ENCODE measurements at places on chromosomes 6 and 20. TPM values are rescaled to one million over a fixed set of nuclear protein-coding genes. Genes with fewer than 3 reads are reported as not detected.

GJA1 gene
- not detected for total RNA-seq

HACE1 gene
- 7.1 TPM for total RNA-seq

MOXD1 gene
- total RNA-seq, result 3.2 TPM

CDH4 gene
- not detected for total RNA-seq

DNA sequence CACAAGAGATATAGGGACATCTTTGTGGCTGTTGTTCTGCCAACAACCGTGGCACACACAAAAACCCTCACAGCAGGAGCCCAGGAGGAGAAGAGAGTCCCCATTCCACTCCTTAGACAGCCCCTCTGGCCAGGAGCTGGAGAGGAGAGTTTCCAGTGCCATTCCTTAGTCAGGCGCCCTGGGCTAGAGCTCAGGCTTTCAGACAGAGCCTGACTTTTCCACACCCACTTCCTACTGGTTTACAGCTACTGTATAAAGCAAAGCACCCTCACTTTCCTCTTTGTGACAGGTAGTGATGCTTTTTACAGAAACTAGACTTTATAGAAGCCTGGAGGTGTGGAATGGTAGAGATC is 145.9 kb downstream of the SYCP2 start:
- no peak for DNase-seq

GRCh38 chr6:15872241-15873103 is 209.6 kb upstream of the DTNBP1 start:
- no peak for DNase-seq

- DNase-seq, result no peak
These were observed 127.0 kb downstream of the CEBPB start for GRCh38 chr20:50317609-50318008.

GRCh38 chr6:144824018-144824417 is 538.9 kb downstream of the UTRN start:
- DNase-seq, result no peak

- no peak for DNase-seq
These were observed 103.6 kb upstream of the SGK1 start for GRCh38 chr6:134421501-134421900.

DNA sequence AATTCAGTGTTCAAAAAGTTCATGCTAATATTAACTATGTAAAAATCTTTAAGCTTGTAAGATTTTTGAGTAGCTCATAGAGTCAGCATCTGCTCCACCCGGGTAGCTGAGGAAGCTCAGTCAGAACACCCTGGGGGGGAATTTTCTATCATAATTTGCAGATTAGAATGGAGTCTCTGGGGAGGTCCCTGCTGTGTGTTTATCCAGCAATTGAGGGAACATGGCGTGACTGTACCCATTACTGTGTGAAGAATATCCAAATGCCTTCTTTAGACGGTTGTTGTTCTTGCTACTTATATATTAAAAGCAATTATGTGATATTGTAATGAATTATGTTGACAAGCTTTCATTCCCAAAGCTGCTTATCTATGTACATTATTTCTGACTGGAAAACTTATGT is 64.8 kb downstream of the AIG1 start:
- no peak for DNase-seq

DNA sequence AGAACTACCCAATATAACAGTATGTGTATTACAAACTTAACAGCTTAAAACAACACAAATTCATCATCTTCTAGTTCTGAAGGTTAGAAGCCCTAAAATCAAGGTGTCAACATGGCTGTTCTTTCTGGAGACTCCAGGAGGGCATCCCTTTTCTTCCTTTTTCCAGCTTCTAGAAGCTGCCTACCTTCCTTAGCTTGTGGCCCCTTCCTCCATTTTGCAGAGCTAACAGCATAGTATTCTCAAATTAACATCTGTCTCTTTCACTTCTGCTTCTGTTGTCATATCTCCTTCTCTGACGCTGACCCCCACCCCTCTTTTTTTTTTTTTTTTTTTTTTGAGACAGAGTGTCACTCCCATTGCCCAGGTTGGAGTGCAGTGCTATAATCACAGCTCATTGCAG is 52.8 kb upstream of the AKIRIN2 start:
- no peak for DNase-seq

DNA sequence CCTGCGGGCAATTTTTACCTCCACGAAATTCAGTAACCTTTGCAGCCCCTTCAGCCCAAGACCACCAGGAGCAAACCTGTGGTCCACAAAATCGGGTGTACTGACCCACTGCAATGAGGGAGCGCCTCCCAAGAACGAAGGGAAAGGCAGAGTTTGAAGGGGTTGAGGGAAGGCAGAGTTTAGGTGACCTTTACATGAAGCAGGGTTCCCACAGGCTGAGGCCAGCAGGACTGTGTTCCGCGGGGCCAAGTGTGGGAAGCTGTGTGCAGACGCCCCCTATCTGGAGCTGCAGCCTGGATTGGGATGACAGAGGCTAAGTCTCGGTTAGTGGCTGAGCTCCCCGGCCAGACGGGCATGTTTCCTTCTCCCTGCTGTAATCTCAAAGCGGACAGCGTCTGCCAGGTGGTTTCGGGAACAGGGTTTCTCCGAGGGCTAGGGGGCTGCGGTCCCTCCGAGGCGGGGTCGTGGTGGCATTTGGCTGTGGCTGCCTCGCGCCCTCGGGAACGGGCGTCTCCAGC is 826 bp upstream of the PYGB start:
- no peak for DNase-seq

DNA sequence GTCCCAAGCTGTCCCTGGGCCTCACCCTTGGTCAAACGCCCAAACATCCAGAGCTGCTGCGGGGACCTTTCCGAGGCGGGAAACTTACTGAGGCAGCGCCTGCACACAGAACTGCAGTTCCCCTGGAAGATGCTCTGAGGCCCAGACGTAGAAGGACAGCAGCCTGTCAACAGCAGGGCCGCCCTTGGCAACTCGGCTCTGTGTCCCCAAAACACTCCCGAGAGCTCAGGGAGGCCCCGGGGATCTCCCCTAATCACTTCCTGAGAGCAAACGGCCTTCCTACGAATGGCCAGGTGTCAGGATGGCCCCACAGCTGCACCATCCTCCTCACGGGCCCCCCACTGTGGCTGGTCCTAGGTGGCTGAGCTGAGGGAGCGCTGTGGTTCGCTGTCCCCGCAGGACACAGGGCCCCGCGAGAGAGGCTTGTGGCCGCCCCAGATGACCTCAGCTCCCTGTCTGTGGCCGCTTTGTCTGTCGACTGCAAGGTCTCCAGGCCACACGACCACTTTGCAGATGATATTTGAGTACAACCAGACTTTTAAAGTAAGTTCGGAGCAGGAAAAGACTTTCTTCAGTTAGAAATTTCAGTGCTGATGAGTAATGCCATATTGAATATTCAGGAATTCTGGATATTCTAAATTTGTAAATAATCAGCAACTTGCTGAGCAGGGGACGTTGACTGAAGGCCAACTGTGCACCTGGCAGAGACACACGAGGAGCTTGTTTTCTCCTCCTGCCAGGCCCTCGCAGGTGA is 46.0 kb downstream of the DLL1 start:
- DNase-seq, result no peak

DNA sequence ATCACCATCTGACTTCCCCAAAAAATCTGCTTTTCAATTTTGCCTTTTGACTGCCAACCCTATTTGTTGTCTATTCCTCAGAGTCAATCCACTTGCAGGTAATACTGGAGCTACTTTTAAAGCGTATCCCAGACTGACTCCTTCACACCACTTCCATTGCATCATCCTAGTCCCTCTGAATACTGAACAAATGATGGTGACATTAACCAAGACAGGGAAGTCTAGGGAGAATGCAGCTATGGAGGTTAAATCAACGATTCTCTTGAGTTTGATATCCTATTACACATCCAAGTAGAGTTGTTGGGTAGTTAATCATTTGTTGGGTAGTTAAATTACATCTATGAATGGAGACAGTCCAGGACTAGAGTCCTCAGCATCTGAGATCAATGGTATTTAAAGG is 2.0 kb downstream of the OGFRL1 start:
- DNase-seq, result no peak

- no peak for DNase-seq
These were observed 89.2 kb downstream of the ARID1B start for GRCh38 chr6:156866220-156867015.

DNA sequence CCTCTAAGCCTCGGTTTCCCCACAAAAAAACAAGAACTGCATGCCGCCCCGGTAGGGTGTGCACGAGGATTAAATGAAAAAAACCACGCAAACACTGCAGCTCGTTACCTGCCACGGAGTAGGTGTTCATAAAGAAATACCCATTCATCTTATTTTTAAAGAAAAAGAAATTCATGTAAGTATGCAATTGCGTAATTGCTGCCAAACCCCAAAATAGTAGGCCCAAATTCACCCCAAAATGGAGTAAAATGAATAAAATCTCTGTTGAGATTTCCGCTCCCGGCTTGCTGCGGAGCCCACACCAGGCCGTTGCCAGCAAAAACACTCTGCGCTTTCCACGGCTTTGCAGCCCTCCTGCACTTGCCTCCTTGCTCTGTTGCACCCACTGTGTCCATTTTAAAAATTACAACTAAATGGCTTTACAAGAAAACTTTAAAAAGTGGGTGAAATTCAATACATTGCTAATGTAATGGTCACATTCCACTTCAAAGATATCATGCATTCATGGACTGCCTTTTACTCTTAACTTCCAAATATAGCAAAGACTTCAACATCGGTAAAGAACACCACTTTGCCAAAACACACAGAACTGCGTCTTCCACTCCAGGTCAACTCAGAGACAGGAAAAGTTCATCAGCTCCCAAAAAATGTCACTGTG is 125.0 kb downstream of the ZMYND8 start:
- DNase-seq, result no peak

GRCh38 chr6:1770435-1770843 is 160.7 kb downstream of the FOXC1 start:
- no peak for DNase-seq

GRCh38 chr20:49915118-49915379 is 280 bp downstream of the SPATA2 start:
- DNase-seq, result no peak

DNA sequence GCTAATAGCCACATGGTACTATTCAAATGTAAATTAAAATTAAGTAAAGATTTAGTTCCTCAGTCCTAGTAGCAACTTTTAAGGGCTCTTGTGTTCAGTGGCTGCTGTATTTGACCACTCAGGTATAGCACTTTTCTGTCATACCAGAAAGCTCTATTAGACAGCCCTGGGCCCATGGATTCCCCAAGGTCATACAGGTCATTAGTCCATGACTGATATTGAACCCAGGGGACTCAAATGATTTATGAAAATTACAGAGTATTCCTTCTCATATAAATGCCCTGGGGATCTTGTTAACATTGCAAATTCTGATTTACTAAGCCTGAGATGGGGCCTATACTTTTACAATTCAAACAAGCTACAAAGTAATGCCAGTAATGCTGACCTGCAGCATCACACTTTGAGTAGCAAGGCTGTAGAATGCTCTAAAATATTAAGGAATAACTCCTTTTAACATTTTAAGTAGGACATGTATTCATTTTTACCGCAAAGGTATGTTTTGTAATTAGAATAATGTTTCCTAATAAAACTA is 29.6 kb downstream of the RNF217 start:
- DNase-seq, result no peak

GRCh38 chr6:15474196-15474595 is 188.6 kb downstream of the DTNBP1 start:
- DNase-seq, result no peak
